Neuronal stem cell (in vitro differentiated cells): ENCODE measurements at places on chromosomes 3 and 15.

DNA sequence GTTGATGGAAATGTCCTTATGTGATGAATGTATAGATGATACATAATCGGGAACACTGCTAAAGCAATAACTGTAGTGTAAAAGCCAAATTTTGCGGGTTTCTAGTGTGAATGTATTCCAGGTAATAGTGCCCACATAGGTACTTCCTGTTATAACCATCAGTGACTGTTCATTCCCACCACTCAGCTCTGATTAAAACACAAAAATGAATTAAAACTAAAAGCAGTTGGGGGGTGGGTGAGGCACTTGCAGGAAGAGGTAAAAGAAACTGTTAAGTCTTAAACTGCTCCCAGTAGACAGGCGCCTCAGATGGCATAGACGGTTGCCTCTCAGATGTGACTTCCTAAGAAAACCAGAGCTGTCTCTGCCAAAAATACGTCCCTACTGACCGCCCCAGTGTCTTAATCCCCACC lies 893 bp upstream of the MTHFS start:
- DNase-seq, result no peak

- DNase-seq, result no peak
Observed at GRCh38 chr3:74332165-74332564, 282.3 kb downstream of the CNTN3 start.

GRCh38 chr15:42421376-42421775 lies 62.1 kb downstream of the CAPN3 start:
- DNase-seq, result no peak

DNA sequence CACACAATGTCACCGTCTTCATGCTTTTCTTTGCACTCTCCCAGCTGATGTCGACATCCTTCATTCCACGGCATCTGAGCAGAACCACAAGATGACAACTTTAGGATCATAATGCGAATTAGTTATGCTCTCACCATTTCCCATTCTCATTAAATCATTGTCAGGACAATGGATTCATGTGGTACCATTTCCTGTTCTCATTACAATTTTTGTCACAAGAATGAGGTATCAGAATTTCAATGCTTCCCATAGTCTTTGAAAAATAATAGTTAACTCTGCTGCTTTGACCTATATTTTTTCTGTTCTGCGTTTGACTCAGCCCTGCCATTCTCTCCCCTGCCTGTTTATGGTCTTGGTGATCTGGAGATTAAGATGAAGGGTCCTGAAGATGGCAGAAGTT lies 175.7 kb upstream of the MDFIC2 start:
- DNase-seq, result no peak

DNA sequence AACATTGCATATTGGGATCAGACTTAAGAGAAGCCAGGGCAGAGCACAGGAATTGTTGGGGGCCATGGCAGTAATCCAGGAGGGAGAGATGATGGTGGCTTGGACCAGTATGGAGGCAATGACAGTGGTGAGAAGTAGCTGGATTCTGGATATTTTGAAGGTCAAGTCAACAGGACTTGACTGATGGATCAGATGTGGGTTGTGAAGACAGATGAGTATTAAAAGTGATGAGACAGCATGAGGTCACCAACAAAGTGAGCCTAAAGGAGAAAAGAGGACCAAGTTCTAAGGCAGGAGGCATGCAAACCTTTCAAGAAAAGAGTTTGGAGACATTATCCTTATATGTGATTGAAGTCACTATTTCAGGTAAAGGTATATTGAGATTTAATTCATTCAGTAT lies 56.6 kb upstream of the TIPARP start:
- DNase-seq, result no peak

GRCh38 chr3:155682426-155683343 lies 62.2 kb downstream of the PLCH1 start:
- DNase-seq, result no peak

GRCh38 chr3:195718477-195718984 lies 2.2 kb upstream of the MUC20 start:
- peak; percentile 27 for DNase-seq

DNA sequence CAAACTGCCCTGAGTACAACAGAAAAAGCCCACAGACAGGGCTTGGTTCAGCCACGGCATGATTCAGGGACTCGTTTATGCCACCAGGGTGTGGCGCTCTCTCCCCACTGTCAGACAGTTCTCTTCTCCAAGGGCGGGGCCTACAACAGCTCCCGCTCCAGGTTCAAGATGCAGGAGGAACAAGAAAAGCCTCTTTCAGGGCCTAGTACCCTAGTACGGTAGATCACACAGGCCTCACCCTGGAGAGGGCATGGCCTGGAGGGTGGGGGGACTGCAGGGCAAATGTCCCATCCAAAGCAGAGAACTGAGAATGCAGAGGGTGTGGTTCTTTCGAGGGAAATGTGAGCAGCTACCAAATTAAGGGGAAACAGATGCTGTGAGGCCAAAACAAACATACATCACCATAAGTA lies 12.0 kb downstream of the MESD start:
- DNase-seq, result peak; percentile 40

- no peak for DNase-seq
Observed at GRCh38 chr3:165800970-165801369, 36.3 kb downstream of the BCHE start.
